ENCODE measurements at places on chromosomes 5 and 9. TPM values are rescaled to one million over a fixed set of nuclear protein-coding genes. Genes with fewer than 3 reads are reported as not detected.

Gene GAS1
- 0.25 TPM for total RNA-seq

Gene GOLGA1
- total RNA-seq: 19.7 TPM

Gene NOXA1
- 0.50 TPM for total RNA-seq

Gene CKMT2
- total RNA-seq: not detected

GRCh38 chr5:114435885-114436299, 74.0 kb downstream of the KCNN2 start:
- H3K27me3 ChIP-seq: no peaks in the 10 kb centered on the region
- no peaks in the 10 kb centered on the region for H3K36me3 ChIP-seq
- no peaks in the 10 kb centered on the region for H3K4me1 ChIP-seq
- H3K4me3 ChIP-seq: no peak overlapping the region
- no peak for DNase-seq

- no peaks in the 10 kb centered on the region for H3K36me3 ChIP-seq
- H3K4me1 ChIP-seq: peaks cover 7% of the 10 kb centered on the region
- DNase-seq: no peak
- H3K27ac ChIP-seq: no peak overlapping the region
- no peaks in the 10 kb centered on the region for H3K27me3 ChIP-seq
- no peak overlapping the region for H3K4me3 ChIP-seq
Measured at GRCh38 chr9:133510926-133511505, 13.7 kb downstream of the MYMK start.

DNA sequence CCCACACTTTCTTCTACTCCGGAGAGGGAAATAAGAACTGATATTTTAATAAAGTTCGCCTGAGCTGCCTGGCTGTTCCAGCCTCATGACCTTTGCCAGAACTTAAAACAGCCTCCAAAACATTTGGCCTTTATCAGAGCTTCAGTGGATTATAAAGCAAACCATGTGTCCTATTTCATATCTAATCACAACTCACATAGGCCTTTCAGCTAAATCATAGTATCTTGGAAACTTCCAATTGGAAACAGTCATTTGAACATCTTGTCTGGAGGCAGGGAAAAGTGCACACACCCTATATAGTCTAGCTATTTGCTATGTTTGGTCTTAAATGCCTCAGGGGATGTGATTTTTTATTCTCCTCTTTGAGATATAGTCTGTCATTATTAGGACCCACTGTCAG, 46.0 kb upstream of the FREM1 start:
- H3K36me3 ChIP-seq: no peaks in the 10 kb centered on the region
- peaks cover 12% of the 10 kb centered on the region for H3K4me1 ChIP-seq
- H3K27me3 ChIP-seq: no peaks in the 10 kb centered on the region
- H3K27ac ChIP-seq: no peak overlapping the region
- DNase-seq: no peak
- no peak overlapping the region for H3K4me3 ChIP-seq

- DNase-seq: no peak
- H3K4me3 ChIP-seq: no peak overlapping the region
- no peaks in the 10 kb centered on the region for H3K36me3 ChIP-seq
- H3K27me3 ChIP-seq: no peaks in the 10 kb centered on the region
- no peaks in the 10 kb centered on the region for H3K4me1 ChIP-seq
Measured at GRCh38 chr5:32771037-32771436, 59.9 kb downstream of the NPR3 start.

GRCh38 chr5:76177978-76178377, 94.8 kb downstream of the SV2C start:
- no peak overlapping the region for H3K27ac ChIP-seq
- peaks cover 44% of the 10 kb centered on the region for H3K4me1 ChIP-seq
- H3K4me3 ChIP-seq: no peak overlapping the region
- peaks cover 3% of the 10 kb centered on the region for H3K36me3 ChIP-seq

- DNase-seq: no peak
- H3K36me3 ChIP-seq: no peaks in the 10 kb centered on the region
- no peaks in the 10 kb centered on the region for H3K4me1 ChIP-seq
- no peak overlapping the region for H3K4me3 ChIP-seq
- H3K27me3 ChIP-seq: no peaks in the 10 kb centered on the region
Measured at GRCh38 chr5:124876566-124876965, 130.1 kb upstream of the ZNF608 start.

DNA sequence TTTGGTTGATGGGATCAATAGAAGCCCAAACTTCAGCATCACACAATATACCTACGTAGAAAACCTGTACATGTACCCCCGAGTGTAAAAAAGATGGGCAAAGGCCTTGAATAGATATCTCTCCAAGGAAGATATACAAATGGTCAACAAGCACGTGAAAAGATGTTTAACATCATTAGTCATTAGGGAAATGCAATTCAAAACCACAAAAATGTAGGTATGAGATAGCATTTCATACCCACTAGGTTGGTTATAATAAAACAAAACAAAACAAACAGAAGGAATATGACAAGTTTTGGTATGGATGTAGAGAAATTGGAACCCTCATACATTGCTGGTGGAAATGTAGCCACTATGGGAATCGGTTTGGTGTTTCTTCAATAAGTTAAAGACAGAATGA, 33.1 kb upstream of the PPARGC1B start:
- H3K27me3 ChIP-seq: peaks cover 37% of the 10 kb centered on the region
- no peak overlapping the region for H3K4me3 ChIP-seq
- no peaks in the 10 kb centered on the region for H3K36me3 ChIP-seq
